ENCODE measurements at places on chromosomes 3 and 15.

GRCh38 chr3:111810909-111811308, 48.2 kb upstream of the PHLDB2 start:
- DNase-seq: no peak

GRCh38 chr3:167649746-167650145, 4.0 kb downstream of the WDR49 start:
- DNase-seq: no peak

- DNase-seq: no peak
Measured at GRCh38 chr15:74869372-74869725, 3.8 kb downstream of the SCAMP2 start.

DNA sequence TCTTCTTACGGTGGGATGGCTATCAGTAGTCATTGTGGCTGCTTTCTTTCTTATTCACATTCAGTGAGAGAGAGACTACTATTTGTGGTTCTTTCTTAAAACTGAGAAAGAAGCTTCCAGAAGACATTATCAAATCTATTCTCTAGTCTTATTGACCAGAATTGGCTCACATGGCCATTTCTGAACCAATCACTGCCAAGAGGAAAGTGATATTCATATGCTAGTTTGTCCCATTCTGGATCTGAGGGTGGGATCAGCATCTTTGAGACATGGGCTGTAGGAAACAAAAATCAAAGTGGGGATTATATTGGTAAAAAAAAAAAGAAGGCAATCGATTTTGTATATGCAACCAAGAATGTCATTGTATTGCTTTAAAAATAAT, 106.4 kb upstream of the RASGRP1 start:
- DNase-seq: no peak

DNA sequence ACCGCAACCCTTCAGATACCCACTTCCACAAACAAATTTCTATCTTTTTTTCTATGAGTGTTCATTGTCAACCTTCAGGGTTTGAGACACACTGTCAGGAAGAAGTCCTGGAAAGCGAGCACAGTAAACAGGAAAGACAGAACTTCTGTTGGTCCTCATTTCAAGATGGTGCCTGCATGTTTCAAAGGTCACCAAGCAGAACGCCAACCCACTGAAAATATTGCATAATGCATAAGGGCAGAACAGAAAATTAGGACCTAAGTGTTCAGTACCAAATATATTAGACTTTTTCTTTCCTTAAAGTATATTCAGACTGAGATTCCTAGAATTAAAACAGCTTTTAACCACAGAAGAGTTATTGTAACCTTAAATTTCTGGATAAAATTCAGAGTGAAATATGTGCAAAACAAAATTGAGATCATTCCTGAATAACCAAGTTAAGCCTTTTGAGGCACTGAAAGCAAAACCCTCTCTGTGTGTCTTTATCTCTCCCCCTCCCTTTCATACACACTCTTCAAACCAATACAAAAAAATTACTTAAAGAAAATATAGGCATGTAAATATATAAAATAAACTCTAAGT, 387.8 kb upstream of the THBS1 start:
- no peak for DNase-seq

- DNase-seq: no peak
Measured at GRCh38 chr15:37133602-37134001, 33.3 kb upstream of the MEIS2 start.

DNA sequence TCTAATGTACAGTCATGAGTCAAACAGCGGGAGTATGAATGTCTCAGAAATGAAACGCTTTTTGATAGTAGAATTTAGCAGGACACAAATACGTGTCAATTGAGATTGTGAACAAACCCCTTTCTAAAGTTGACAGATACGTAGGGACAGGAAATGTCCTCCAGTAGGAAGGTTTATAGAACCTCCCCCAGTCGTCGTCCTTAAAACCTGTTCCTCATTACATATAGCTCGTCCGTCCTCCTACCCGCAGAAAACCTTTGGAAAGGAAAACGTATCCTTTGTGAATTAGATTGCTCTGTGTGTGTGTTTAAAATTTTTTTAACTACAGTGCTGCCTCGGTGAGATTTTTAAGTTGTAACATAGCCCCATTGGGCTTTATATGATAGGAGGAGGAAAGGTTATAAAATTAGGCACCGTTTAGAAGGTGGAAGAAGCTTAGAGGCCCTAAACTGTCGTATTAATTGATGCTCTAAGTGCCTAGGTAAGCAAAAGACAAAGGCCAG, 4.1 kb downstream of the UBE2E1 start:
- DNase-seq: no peak

- no peak for DNase-seq
Measured at GRCh38 chr3:44981751-44982150, 5.7 kb downstream of the EXOSC7 start.

DNA sequence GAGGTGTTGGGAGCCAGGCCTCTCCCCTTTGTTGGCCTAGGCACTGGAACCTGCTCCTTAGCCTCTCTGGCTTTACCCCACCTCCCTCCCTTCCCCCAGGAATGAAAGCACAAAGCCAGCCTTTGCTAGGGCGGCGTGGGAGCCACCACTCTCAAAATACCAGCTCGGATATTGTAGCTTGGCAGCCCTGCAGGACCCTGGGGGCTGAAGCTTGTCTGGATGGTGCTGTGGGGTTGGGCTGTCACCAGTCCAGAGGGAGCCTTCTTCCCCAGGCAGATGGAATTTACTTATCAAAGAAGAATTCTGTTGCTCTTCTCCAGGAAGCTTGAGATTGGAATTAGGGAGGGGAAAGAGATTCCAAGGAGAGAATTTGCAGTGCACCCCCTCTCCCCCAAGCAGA, 14.9 kb upstream of the GRM2 start:
- DNase-seq: no peak

DNA sequence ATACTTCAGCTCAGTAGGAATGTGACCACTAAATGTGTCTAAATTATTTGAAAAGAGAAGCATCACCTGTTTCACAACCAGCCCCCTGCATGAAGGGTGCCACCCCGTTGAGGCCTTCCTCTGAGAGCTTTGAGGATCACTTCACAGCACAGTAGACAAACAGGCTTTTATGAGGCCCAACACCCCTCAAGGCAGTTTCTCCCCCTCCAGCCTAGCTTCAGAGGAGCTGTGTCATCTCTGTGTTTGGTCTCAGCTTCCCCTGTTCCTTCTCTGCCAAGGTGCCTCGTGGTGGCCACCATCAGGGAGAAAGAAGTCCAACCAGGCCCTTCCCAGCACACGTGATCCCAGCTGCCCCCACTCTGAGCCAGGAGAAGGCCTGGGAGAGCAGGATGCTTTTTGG, 21.6 kb upstream of the DUSP7 start:
- DNase-seq: no peak

DNA sequence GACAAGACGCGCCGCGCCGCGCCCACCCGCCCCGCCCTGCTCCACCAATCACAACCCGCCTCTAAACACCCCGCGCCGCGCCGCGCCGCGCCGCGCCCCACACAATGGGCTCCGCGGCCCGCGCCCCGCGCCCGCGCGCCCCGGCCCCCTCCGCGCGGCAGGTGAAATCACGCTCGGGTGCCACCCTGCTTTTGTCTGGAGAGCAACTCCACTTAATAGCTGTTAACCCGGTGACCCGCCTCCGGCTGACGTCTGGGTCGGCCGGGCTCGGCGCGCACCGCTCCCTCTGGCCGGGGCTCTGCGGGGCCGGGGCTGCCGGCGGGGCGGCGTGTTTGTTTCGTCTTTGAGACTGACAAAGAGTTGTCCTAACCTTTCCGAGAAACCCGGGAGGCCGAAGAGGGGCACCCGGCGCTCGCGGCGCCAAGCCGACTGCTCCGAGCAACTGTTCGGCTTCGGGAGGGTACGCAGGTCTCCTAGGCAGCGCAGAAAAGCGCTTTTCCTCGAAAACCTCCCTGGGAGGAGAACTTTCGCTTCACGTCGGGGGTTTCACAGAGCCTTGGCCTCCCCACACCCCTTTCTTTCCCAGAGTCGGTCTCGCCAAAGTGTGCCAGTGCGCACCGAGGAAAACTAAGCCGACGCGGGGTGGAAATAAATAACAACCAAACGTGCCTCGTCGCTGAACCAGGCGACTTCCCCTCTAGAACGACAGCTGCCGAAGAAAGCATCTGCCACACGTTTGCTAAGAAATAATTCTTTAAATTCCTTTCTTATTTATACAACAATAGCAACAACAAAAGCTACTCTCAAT, 518.4 kb downstream of the FOXP1 start:
- DNase-seq: no peak

- DNase-seq: no peak
Measured at GRCh38 chr3:137194301-137194700, 236.5 kb downstream of the IL20RB start.

DNA sequence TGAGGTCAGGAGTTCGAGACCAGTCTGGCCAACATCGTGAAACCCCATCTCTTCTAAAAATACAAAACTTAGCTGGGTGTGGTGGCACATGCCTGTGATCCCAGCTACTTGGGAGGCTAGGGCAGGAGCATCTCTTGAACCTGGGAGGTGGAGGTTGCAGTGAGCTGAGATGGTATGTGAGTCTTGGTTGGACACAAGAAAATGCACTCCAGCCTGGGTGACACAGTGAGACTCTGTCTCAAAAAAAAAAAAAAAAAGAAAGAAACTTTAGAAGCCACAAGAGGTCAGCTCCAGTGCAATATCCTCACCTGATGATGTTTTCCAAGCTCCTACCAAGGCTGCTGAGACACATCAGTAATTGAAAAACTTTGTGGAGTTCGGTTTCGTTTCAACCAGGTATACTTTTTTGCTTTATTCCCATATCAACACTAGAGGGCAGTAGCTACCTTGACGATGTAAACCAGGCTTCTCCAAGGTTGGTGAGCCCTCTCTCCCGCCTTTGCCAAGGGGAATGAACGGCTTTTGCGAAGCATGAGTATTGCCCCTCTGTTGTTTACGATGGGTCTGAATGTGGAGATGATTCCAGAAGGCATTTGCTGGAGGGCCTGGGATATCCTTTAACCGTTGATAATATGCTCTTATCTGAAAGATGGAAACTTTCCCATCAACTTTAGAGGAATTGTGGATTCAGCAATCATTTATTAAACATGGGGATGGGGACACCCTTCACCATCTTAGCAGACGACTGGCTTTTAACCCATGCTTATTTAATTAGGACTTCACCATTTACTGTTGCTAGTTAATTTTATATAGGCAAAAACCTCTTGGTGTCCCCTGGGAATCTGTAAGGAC, 202.8 kb downstream of the SV2B start:
- DNase-seq: no peak

DNA sequence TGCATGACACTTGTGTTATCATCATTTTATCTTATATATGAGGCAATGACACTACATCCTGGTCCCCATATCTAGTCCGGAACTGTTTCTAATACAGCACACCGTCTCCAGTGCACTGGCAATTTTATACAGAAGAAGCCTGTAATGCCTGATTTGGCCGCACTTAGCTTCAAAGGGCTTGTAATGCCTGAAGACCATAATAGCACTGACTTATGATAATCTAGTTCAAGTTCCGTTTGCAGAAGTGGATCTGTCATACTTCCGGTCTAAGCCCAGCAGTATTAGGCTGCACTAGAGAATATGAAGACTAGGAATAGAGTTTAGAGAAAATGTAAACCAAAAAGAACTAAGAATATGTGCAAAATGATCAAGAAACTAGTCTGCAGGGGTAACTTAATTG, 1.3 kb downstream of the BNIP2 start:
- DNase-seq: no peak

GRCh38 chr15:94704421-94704820, 473.1 kb downstream of the MCTP2 start:
- no peak for DNase-seq

GRCh38 chr15:71337197-71337845, 222.1 kb downstream of the THSD4 start:
- DNase-seq: no peak

- DNase-seq: no peak
Measured at GRCh38 chr3:17469954-17470353, 272.5 kb downstream of the TBC1D5 start.

- no peak for DNase-seq
Measured at GRCh38 chr15:95141486-95141885, 910.1 kb downstream of the MCTP2 start.

GRCh38 chr15:76340803-76341365, 4.3 kb downstream of the ISL2 start:
- no peak for DNase-seq

DNA sequence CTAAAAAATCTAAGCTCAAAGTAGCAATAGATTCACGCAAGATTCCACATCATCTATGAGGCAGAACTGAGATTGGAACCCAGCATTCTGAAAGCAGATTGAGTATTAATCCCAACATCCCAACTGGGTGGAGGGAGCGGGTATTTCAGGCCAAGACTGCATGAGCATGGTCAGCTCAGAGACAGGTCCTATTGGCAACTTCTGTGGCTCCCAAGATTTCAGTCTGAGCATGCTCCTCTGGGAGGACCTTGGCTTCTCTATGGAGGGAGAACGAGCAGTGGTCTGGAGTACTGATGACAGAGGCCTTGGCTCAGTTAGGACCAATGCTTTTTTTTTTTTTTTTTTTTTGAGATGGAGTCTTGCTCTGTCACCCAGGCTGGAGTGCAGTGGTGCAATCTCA, 4.0 kb upstream of the ITGA11 start:
- DNase-seq: no peak

DNA sequence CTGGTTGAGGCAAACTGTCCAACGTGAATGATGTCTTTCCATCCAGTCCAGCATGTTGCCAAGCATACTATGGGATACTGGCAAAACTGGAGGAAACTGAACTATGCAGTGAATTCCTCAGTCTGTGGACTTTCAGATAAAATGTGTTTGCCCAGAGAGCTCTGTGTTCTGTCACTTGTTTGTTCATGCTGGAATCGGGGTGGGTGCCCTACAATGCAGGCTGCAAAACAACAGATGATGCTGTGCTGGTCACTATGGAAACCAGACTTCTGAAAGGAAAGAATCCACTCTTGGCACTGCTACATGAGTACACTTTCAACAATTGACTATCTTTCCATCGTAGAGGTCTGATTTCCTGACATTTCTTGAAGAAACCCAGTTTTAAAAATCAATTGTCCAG, 272.5 kb upstream of the ARHGEF26 start:
- DNase-seq: no peak

- no peak for DNase-seq
Measured at GRCh38 chr15:22945071-22945470, 35.1 kb downstream of the CYFIP1 start.

DNA sequence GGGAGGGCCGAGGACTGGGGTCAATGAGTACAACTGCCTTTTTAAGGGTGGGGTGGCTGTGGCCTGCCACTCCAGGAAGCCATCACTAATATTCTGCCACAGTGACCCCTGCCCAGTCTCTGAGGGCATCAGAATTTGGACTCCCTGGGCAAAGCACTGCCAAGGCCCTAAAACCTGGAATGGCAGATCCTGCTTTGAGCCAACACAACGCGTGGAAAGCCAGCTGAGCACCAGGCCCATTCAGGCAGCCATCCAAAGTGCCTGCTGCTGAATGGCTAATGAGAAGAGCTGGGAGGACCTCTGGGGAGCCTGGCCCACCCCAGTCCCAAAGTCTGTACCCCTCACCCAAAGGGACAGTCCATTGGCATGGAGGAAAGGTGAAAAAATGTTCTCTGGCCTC, 5.0 kb downstream of the TWF2 start:
- no peak for DNase-seq

- DNase-seq: no peak
Measured at GRCh38 chr3:180135101-180135500, 98.4 kb upstream of the PEX5L start.

DNA sequence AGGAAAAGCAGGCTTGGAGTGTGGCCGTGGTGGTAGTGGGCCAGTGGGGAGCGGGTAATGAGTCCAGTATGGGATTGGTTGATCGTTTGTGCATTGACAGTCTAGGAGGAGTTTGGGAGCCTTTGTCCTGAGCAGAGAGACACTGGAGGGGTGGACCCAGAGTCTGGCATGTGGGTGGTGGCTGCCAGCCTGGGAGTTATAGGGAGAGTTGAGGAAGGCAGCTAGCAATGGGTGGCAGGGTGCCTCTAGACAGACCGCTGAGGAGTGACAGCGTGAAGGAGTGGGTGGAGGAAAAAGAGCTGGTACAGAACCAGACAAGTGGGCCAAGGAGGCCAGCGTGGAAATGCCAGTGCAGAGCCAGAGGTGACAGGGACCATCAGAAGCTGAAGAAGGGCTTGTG, 1.9 kb upstream of the CCK start:
- DNase-seq: no peak
